GM23338 (cell line): ENCODE measurements at places on chromosomes 5 and 9. TPM values are rescaled to one million over a fixed set of nuclear protein-coding genes. Genes with fewer than 3 reads are reported as not detected.

STKLD1 gene
- polyA plus RNA-seq: 0.57 TPM in 1 of 2 replicates, not detected in the other

FST gene
- 13.2 and 13.9 TPM in 2 replicates for polyA plus RNA-seq

DNA sequence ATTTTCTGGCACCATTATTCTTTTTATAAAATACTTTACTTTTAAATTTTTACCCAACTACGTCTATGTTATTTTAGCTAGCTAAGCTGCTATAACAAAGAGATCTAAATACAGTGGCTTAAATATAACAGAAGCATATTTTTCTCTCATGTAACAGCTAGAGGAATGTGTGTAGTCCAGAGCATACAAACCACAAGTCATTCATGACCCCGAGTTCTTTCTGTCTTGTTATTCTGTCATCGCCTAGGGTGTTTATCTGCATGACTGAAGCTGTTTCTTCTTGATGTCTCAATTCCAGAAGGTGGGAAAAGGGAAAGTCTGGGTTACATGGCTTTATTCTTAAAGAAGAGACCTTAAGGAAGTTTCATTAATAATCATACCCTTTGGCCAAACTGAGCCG, 136.9 kb upstream of the RFX3 start:
- no peak for DNase-seq

GRCh38 chr5:172403189-172403796, 51.0 kb downstream of the SH3PXD2B start:
- DNase-seq: peak; percentile 68

GRCh38 chr9:126513159-126514036, 100.3 kb upstream of the LMX1B start:
- no peak for DNase-seq

DNA sequence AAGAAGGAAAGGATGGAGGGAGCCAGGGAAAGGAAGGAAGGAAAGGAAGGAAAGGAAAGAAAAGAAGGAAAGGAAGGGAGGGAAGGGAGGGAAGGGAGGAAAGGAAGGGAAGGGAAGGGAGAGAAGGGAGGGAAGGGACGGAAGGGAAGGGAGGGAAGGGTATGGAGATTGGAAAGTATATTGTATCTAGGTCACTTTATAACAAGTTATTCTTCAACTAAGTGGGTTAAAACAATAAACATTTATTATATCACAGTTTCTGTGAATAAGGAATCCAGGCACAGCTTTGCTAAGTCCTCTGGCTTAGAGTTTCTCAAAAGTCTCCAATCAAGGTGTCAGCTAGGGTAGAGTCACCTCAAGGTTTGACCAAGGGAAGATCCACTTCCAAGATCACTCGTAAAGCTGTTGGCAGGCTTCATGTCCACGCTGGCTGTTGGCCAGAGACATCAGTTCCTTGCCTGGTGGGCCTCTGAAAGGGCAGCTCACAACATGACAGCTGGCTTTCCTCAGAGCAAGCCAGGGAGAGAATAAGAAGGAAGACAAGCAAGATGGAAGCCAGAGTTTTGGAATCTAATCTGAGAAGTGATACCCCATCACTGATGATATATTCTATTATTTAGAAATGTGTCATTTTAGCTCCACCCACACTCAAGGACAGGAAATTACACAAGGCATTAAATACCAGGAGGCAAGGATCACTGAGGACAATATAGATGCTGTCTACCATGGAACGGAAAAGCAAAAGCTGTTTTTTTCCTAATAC, 105.1 kb downstream of the DEPDC1B start:
- no peak for DNase-seq
